Iris pigment epithelial cell (primary cell): ENCODE measurements at places on chromosomes 2 and 18.

DNA sequence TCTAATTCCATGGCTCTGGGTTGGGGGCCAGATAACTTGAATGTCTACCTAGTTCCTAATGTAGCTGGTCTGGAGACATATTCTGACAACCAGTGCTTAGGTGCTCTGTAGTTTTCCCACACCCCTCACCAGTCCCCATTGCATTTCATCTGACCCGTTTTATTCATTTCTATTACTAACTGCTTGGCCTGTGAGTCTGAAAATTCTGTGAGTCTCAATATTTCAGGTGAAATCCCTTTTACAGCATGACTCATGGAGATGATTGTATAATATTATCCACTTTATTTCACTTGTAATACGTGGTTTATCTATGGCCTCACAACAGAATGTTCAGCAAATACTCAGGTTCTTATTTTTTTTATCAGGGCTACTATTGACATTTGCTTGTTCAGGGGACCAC lies 103.7 kb upstream of the UGP2 start:
- peak; percentile 65 for DNase-seq

- no peak for DNase-seq
Measured at GRCh38 chr2:100196786-100197494, 54.5 kb upstream of the AFF3 start.

DNA sequence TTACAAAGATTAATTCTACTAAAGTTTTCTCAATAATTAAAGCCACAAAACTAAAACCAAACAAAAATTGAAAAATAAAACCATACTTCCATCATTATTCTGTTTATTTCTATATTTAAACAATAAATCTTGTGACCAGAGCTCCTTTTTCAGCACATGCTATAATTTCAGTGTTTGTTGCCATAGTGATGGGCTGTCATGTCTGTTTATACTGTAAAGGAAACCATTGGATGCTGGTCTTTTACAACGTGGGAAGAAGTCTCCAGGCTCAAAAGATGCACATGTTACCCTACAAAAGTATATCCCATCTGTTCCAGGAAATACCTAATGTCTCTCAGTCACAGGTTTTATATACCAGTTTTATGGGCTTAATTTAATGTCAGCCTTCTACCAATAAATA lies 100.1 kb upstream of the MC2R start:
- no peak for DNase-seq

DNA sequence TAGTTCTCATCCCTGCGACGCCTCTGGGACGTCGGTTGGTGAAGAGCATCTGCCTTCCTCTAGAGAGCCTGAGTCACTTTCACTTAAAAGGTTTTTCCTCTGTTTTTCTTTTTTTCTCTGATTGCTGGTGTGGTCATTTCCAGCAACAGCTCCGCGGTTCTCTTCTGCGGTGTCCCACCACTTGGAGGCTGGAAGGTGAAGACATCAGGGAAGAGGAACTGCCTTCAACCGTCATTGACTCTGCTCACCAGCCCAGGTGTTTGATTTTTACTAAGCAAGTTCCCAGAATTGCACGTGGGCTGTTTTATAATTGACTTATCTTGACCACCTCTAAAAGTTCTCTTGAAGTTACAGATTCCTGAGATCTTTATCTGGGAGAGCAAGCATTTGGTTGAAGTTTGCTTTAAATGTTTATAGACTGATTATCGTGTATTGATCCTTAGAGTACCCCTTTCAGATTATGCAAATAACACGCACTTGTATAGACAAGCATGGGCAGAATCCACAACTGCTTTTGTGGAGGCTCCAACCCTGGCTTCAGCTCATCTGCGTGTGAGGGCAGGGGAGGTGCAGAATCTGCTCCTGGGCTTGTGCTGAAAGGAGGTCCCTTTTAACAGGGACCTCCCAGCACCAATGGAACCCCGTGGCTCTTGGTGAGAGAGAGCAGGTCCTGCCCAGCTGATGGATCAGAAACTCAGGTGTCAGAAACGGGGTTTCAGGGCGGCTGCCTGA lies 3.5 kb downstream of the CTDP1 start:
- DNase-seq = no peak
